Activated T-cell treated with anti-CD3 and anti-CD28 coated beads, Interleukin-2, amount 50 U/mL, for 72 hours (primary cell): ENCODE measurements at places on chromosomes 13 and 19. TPM values are rescaled to one million over a fixed set of nuclear protein-coding genes. Genes with fewer than 3 reads are reported as not detected.

- H3K4me3 ChIP-seq, result no peak overlapping the region
- no peaks in the 10 kb centered on the region for H3K27me3 ChIP-seq
- no peaks in the 10 kb centered on the region for H3K4me1 ChIP-seq
- peaks cover 3% of the 10 kb centered on the region for H3K36me3 ChIP-seq
These were observed 43.3 kb downstream of the INSR start for GRCh38 chr19:7250951-7251350.

DNA sequence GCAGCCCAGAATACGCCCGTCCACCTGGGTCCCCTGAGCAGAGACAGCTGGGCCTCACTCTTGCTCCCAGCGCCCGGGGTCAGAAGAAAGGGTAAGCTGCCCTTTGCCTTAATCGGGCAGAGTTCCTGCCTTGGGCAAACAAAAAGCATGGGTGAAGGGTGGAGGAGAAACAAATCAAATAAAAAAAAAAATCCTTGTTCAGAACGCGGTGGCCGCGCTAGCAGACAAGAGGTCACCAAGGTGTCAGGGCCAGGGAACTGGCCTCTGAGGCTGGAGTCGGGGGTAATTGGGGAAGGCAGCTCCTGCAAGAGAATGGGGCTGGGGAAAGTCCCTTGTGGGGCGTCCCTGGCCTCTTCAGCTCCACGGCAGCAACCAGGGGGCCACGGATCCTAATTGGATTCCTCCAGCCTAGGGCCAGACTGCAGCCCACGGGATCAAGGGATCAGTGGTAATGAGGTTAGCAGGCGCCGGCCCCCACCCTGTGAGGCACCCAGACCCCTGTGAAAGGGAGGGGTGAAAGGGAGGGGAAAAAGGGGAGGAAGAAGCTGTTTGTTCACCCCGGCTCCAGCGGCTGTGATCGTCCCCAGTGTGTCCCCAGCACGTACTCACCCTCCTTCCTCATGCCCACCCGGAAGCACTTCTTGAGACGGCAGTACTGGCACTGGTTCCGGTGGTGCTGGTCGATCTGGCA is 5.5 kb downstream of the NR2F6 start:
- H3K27ac ChIP-seq, result no peak overlapping the region
- no peak overlapping the region for H3K4me3 ChIP-seq
- H3K36me3 ChIP-seq, result no peaks in the 10 kb centered on the region

Gene CYP4F8
- total RNA-seq, result not detected

Gene C5AR1
- 3.0 TPM for total RNA-seq

Gene IRGC
- total RNA-seq, result not detected

GRCh38 chr13:76799696-76800095 is 86.5 kb downstream of the KCTD12 start:
- no peak for DNase-seq
- no peak overlapping the region for H3K4me3 ChIP-seq
- no peak overlapping the region for H3K27ac ChIP-seq
- H3K4me1 ChIP-seq, result no peaks in the 10 kb centered on the region
- no peaks in the 10 kb centered on the region for H3K36me3 ChIP-seq

- no peak overlapping the region for H3K27ac ChIP-seq
- no peak for DNase-seq
- H3K27me3 ChIP-seq, result peaks cover 5% of the 10 kb centered on the region
- H3K4me3 ChIP-seq, result no peak overlapping the region
These were observed 9.9 kb upstream of the SPART start for GRCh38 chr13:36356058-36356457.

GRCh38 chr19:56969759-56970178 is 129.2 kb upstream of the PEG3 start:
- H3K27me3 ChIP-seq, result no peaks in the 10 kb centered on the region
- H3K4me1 ChIP-seq, result no peaks in the 10 kb centered on the region
- H3K36me3 ChIP-seq, result peaks cover 12% of the 10 kb centered on the region
- no peak overlapping the region for H3K4me3 ChIP-seq
- no peak for DNase-seq

Gene SHISA7
- total RNA-seq, result not detected

DNA sequence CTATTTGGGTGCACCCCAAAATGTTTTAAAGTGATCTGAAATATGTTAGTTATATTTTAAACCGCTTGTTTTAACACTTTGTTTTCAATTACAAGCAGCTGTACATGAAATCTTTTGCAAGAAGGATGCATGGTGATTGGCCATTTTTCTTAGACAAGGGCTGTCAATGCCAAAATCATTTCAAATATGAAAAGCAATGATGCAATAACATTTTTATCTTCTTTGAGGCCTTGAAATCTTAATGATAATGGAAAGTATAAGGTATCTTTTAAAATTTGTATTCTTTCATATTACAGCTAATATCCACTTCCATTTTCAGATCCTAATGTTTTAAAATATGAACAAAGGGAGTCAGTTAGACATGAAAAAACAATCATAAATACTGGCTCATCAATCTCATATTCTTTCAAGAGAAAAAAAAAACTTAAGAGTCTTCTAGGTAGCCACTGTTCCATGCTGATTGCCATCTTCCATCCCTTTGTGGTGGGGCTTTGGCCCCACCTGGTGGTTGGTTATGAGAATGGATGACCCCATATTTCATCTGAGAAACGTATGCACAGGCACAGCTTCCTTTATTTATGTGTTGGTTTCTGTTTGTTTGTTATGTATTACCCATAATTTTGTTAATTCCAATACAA is 330.3 kb upstream of the MIR17HG start:
- H3K36me3 ChIP-seq, result no peaks in the 10 kb centered on the region
- H3K4me3 ChIP-seq, result no peak overlapping the region
- H3K27ac ChIP-seq, result no peak overlapping the region
- peak; percentile 37 for DNase-seq
- no peaks in the 10 kb centered on the region for H3K27me3 ChIP-seq
